ENCODE measurements at places on chromosomes 3 and 15. TPM values are rescaled to one million over a fixed set of nuclear protein-coding genes. Genes with fewer than 3 reads are reported as not detected.

The ZSCAN29 gene
- 30.1 TPM for total RNA-seq

GRCh38 chr15:83786336-83786735, 132.4 kb downstream of the ADAMTSL3 start:
- H3K27me3 ChIP-seq = no peaks in the 10 kb centered on the region
- no peak for DNase-seq
- no peak overlapping the region for H3K4me3 ChIP-seq
- no peak overlapping the region for H3K27ac ChIP-seq
- no peaks in the 10 kb centered on the region for H3K4me1 ChIP-seq
- no peaks in the 10 kb centered on the region for H3K36me3 ChIP-seq

DNA sequence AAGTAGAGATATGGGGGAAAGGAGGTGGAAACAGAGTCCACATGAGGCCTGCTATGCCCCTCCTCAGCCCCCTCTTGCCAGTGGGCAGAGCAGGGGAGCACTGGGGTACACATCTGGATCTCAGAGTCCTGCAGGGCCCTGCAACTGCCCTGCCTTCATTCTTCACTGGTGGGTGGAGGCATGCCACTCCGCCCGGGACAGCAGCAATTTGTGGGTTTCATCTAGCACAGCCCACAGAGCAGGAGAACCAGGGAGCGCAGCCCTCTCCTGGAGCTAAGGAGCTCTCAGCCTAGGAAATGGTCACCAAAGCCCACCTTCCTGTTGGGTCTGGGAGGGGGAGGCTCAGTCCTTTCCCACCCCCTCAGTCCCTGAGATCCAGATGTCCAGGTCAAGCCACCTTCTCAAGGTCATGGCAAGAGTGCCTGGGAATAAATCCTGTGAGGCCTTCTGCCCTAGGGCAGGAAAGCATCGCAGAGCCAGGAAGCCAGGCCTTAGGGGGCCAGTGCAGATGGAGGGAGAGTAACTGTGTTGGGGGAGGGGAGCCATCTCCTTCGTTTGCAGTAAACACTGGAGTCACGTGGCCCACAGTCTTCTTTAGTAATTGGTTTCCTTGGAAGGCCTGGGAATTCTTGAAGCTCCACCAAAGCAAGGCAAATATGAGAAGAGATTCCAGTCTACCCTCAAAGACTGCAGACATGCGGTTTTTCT, 31.0 kb downstream of the ANP32A start:
- no peak overlapping the region for H3K4me3 ChIP-seq
- no peak for DNase-seq
- H3K27ac ChIP-seq = peak overlapping the region; percentile 35
- H3K36me3 ChIP-seq = peaks cover 39% of the 10 kb centered on the region
- no peaks in the 10 kb centered on the region for H3K27me3 ChIP-seq

DNA sequence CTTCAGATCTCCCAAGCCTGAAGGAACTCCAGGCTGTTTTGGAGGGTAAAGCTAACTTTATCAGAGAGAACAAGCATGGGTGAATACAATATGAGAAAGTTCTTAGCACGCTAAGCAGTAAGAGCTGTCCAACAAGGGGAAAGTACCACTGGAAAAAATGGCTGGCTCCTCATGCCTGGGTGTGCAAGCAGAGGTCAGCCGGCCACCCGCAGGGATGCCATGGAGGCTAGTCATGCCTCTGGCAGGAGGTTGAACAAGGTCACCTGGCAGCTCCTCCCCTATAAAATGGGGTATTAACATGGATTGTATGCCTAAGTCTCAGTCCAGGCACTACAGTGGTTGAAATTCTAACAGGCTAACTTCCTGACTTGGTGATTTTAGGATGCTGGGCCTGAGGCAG, 75.4 kb upstream of the SLC6A1 start:
- DNase-seq = no peak
- H3K27me3 ChIP-seq = peaks cover 8% of the 10 kb centered on the region
- no peaks in the 10 kb centered on the region for H3K4me1 ChIP-seq

GRCh38 chr3:177079684-177080083, 117.6 kb downstream of the TBL1XR1 start:
- peaks cover 3% of the 10 kb centered on the region for H3K4me1 ChIP-seq
- H3K4me3 ChIP-seq = no peak overlapping the region
- H3K27me3 ChIP-seq = no peaks in the 10 kb centered on the region
- no peak for DNase-seq
- peaks cover 44% of the 10 kb centered on the region for H3K36me3 ChIP-seq
- H3K27ac ChIP-seq = no peak overlapping the region

DNA sequence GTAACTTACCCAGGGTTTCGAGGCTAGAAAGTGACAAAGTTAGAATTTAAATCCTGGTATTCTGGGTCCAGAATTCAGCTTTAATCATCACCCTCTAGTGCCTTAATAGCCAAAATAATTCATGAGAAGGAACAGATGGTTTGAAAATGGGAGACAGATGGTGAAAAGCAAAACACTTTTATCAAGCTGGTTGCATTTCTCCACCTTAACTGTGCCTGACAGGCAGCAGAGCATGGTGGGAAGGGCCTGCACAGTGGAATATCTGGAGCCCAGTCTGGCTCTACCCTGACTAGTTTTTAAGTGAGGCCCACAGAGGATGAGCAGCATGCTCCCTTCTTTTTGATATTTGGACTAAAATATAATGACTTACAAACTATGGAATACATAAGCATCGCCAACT, 35.6 kb upstream of the RASGRP1 start:
- H3K27me3 ChIP-seq = no peaks in the 10 kb centered on the region
- no peak overlapping the region for H3K4me3 ChIP-seq
- peaks cover 6% of the 10 kb centered on the region for H3K36me3 ChIP-seq
- no peak for DNase-seq

- no peaks in the 10 kb centered on the region for H3K36me3 ChIP-seq
- peaks cover 16% of the 10 kb centered on the region for H3K4me1 ChIP-seq
- DNase-seq = no peak
- no peaks in the 10 kb centered on the region for H3K27me3 ChIP-seq
- H3K27ac ChIP-seq = no peak overlapping the region
Observed at GRCh38 chr3:71191031-71191482, 392.5 kb downstream of the FOXP1 start.

Measured in activated CD4-positive, alpha-beta memory T cell treated with anti-CD3 and anti-CD28 coated beads, Interleukin-2, amount 10 ng/mL, durations not matched to agents 7 days and 5 days (primary cell).